ENCODE measurements at places on chromosomes 3 and 15.

- no peak for DNase-seq
Observed at GRCh38 chr15:77649610-77650009, 16.9 kb upstream of the LINGO1 start.

GRCh38 chr3:64176461-64176996 lies 48.7 kb downstream of the PRICKLE2 start:
- no peak for DNase-seq

GRCh38 chr3:9627901-9628633 lies 21.2 kb upstream of the MTMR14 start:
- no peak for DNase-seq

GRCh38 chr3:135023996-135024658 lies 229.1 kb downstream of the EPHB1 start:
- DNase-seq = no peak

DNA sequence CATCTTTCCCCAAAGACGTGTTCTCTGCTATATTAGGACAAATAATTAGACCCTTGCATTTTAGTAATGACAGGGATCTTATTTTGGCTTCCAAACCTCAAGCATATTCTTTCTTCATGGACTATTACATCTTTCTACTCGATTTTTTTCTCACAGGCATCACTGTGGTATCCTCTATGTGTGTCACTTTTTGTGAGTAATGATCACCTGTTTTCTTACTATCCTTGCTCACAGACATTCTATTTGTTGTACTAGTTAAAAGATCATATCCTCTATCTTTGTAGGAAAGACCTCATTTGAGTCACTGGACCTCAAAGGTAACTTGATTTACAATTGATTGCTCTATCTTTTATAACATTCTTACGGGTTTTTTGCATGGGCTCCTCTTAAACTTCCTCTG lies 6.8 kb downstream of the C3orf80 start:
- DNase-seq = no peak

DNA sequence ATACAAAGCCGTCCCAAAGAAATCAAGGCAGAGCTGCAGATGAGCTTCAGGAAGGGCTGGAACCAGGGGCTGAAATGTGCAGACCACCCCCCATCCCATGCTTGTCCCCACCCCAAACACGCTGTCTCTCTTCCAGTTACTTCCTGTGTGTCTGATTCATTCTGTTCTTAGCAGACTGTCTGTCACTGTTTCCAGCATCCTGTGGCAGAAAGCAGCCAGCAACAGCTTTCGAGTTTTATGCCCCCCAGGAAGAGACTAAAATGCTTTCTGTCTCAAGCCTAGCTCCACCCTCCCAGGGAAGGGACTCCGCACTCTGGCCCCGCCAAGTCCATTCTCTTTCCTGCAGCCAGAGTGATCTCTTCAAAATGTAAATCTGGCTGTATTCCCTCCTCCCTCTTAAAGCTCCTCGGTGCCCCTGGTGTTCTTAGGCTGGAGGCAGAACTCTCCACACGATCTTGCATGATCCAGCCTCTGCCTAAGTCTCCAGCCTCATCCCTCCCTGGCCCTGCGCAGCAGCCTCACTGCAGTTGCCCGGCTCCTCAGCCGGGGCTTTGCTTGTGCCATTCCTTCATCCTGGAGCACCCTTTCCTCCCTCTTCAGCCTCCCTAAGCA lies 41.5 kb downstream of the HRH1 start:
- no peak for DNase-seq

DNA sequence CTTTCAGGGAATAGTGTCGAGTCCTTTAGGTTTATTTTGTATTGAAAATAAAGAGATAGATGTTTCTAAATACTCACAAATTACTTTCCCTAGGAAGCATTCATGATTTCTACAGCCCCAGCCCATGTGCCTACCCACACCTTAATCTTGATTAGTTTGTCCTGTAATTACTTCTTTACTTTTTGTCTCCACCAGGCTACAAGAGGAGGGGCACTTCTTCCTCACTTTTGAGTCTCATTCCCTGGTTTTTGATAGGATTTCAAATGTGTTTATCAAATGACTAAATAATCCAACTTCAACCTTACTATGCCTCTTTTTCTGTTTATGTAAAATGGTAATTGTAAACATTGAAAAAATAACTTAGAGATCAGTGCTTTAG lies 1.8 kb downstream of the PXK start:
- no peak for DNase-seq

DNA sequence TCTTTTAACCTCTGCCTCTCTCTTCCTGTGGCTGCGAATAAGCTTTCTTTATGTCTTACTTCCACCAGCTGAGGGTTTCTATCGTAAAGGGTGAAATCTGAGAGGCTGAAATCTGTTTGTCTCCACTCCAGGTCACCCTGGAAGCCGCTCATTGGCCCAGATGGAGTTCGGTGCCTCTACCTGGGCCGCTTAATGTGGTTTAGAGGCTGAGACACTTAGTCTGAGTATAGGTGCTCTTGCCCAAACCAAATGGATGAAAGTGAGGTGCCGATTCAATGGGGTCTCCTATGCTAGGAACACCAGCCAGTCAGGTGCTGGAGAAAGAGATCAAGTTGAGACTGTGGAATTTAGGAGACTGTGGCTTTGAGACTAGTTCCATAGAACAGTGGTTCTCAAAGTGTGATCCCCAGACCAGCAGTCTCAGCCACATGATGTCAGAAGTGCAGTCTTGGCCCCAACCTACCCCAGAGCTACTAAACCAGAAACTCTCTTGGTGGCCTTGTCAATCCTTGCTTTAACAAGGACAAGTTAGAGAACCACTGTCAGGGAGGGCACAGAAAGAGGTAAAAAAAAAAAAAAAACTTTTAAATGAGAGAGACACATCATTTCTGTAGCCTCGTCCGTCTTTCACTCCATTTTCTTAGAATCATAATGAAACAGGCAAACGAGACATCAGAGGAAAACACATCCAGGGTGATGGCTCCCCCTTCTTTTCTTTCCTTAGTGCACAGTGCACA lies 54.9 kb upstream of the CCR2 start:
- DNase-seq = no peak

GRCh38 chr3:193140381-193140780 lies 100.6 kb upstream of the PLAAT1 start:
- DNase-seq = no peak

GRCh38 chr3:20246662-20247061 lies 60.7 kb upstream of the SGO1 start:
- no peak for DNase-seq

DNA sequence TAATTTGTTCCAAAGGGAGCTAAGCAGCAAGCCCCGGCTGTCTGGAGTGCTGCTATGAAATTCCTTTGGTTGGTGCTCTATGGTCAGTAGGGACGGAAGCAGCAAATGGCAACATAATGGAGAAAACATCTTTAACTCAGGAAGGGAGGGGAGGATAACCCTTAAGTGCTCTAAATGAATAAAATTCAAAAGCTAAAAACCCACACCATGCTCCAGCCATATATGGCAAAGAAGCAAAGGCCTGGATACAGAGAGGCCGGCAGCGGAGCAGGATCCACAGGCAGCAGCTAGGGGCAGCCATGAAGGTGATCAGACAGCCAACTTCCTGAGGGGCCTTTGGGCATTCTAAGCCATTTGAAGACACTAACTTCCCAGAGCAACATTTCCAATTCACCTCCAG lies 38.9 kb downstream of the IL17RD start:
- DNase-seq = no peak

GRCh38 chr3:42541079-42541478 lies 38.6 kb downstream of the VIPR1 start:
- DNase-seq = no peak

- DNase-seq = no peak
Observed at GRCh38 chr3:36891701-36892160, 53.1 kb downstream of the TRANK1 start.

GRCh38 chr3:178525251-178525650 lies 11.0 kb upstream of the KCNMB2 start:
- no peak for DNase-seq

All from NCI-H1105 (cell line).